SK-MEL-5 (cell line): ENCODE measurements at places on chromosomes 2 and 18. TPM values are rescaled to one million over a fixed set of nuclear protein-coding genes. Genes with fewer than 3 reads are reported as not detected.

Gene MBOAT2
- 11.5 and 15.6 TPM in 2 replicates for total RNA-seq

- DNase-seq, result no peak
These were observed 25.0 kb upstream of the ARL5A start for GRCh38 chr2:151853070-151853758.

DNA sequence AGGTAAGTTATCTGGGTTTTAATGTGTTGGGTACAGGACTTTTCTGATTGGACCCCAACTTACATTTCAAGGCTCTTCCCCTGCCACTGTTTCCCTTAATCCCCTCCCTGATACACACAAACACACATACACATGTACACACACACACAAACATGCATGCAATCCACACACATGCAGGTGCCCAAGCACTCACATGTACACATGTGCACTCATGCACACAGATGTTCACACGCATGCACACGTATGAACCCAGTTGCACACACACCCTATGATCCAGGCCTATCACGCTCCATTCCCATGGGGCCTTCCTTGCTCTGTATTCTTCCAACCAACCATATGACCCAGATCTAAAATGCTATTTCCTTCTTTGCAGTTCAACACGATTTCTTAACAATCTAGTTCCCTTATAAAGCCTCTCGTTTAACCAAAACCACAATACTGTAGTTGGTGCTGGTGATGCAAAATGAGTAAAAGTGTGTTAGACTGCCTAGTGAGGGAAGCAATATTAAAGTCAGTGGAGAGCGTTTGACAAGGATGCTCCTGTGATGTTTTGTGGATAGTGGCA is 11.1 kb downstream of the SERPINB8 start:
- no peak for DNase-seq

Gene SOCS6
- 29.6 and 33.3 TPM in 2 replicates for total RNA-seq

DNA sequence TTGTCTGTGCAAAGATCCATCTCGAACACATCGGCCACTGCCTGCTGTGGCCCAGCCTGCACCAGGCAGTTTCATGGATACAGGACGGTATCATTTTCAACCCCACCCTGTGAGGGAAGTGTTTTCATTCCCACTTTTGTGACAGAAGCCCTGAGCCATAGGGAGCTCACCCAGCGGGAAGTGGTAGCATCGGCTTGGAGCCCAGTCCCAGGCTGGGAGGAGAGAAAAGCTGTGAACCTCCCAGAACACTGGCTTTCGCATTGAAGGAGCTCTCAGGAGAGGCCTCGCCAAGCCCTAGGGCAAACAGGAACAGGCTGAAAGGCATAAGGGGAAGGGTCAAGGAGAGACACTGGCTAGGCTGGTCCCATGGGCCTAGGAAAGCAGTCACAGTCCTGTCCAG is 166.1 kb downstream of the TFCP2L1 start:
- no peak for DNase-seq

GRCh38 chr2:172282944-172283343 is 144.4 kb upstream of the ITGA6 start:
- DNase-seq, result no peak

Gene SCN2A
- total RNA-seq, result 0.08 TPM in 1 of 2 replicates, not detected in the other

- no peak for DNase-seq
These were observed 115.4 kb downstream of the PXDN start for GRCh38 chr2:1628893-1629292.

DNA sequence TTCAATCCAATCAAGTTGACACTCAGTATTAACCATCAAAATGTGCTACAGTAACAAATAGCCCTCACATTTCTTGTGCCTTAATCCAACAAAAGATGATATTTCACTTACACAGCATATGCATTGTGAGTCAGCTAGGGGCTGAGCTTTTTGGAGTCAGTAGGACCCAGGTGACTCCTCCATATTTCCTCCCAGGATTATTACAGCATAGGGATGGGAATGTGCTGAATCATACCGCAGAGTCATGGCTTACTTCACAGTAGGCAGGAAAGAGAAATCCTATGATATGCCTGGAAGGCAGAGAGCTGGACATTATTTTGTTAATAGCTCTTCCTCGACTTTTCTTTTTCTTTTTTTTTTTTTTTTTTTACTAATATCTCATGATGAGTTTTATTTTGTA is 153.3 kb downstream of the TMEM182 start:
- no peak for DNase-seq

Gene CCDC141
- total RNA-seq, result 0.13 TPM in 1 of 2 replicates, not detected in the other

GRCh38 chr18:8839281-8839680 is 133.9 kb downstream of the MTCL1 start:
- no peak for DNase-seq

DNA sequence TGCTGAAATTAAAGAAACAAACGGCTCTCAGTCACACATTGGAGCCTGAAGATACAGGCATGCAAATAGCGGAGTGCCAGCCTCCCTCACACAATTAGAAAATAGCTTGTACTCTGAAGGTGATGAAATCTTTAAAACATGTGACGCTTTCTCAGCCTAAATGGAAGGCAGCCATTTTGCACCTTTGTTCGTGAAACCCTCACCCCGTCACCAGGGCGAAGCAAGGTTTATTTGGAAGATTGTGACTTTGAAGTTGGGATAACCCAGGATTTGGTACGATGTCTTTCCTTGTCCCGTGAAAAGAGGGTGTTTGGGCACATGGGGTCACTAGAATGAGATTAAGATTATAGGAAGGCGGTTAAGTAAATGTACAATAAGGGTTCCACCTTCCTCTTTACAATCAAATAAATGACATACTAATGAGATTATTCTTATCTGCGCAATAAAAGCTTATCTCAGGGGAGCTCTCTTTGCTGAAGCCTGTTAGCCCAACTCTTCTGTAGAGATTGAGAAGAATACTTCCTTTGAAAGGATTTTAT is 4.2 kb downstream of the SH3BP4 start:
- DNase-seq, result peak; percentile 48

Gene GALNT5
- not detected in 2 replicates for total RNA-seq

Gene CNDP1
- total RNA-seq, result 0.08 and 0.51 TPM in 2 replicates

GRCh38 chr2:62968668-62969067 is 82.0 kb upstream of the OTX1 start:
- DNase-seq, result no peak

Gene CCBE1
- total RNA-seq, result 0.29 TPM in 2 replicates

- peak; percentile 71 for DNase-seq
These were observed at the start of gene SCN2A for GRCh38 chr2:165239230-165239629. Gene SCN2A (plus strand): TSS chr2:165239414. CDS start chr2:165295824, 56,410 bp downstream.

GRCh38 chr2:236956031-236956618 is 129.6 kb upstream of the COPS8 start:
- no peak for DNase-seq

DNA sequence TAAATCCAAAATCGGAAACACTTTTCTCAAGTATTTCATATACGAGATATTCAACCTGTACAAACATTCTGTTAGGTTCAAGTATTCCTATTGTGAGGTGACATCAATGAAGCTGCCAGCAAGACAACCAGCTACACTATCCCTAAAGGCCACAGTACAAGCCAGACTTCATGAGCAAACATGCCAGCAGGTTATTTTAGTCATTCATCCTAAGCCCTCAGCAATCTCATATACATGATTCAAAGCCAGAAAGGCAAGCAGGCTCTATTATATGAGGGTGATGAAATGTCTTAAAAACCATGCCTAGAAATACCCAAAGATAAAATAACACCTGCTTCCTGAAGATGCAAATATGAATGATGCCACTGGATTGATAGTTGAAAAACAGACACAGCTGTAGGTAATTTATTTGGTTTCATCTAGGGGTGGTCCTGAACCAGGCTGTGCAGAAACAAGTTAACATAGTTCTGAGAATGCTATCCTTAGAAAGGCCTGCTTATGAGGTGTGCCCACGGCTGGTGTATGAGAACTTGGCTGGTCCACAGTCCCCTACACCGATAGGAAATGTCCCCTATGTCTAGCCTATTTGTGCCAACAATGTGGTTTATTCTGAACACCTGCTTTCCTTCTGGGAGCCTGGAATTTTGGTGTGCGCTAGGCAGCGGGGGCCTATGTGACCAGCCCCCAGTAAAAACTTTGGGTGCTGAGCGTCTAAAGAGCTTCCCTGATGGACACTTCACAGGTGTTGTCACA is 48.2 kb upstream of the KIDINS220 start:
- no peak for DNase-seq

DNA sequence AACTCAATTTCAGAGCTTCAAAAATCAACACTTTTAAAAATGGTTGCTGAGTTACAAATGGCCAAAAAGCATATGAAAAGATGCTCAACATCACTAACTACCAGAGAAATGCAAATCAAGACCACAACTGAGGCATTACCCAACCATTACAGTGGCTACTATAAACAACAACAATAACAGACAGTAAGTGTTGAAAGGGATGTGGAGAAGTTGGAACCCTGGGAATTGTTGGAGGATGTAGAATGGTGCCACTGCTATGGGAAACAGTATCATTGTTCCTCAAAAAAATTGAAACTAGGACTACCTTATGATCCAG is 173.3 kb upstream of the SPRED2 start:
- DNase-seq, result no peak

Gene CRYGD
- not detected in 2 replicates for total RNA-seq

DNA sequence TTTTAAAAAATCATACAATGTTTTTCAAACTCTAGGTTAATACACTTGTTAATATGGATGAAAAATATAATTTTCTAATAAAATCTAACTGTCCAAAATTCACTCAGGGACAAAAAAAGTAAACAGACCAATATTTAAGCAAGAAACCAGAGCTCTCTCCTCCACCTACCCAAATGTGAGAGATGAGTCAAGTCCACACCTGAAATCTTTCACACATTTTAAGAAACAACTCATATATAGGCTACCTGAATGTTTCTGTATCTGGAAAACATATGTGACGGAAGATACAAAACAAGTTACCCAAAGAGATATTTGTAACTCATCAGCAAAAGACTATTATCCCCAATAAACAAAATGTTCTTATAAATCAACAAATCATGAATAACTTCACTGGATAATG is 20.2 kb downstream of the ZNF516 start:
- DNase-seq, result no peak

DNA sequence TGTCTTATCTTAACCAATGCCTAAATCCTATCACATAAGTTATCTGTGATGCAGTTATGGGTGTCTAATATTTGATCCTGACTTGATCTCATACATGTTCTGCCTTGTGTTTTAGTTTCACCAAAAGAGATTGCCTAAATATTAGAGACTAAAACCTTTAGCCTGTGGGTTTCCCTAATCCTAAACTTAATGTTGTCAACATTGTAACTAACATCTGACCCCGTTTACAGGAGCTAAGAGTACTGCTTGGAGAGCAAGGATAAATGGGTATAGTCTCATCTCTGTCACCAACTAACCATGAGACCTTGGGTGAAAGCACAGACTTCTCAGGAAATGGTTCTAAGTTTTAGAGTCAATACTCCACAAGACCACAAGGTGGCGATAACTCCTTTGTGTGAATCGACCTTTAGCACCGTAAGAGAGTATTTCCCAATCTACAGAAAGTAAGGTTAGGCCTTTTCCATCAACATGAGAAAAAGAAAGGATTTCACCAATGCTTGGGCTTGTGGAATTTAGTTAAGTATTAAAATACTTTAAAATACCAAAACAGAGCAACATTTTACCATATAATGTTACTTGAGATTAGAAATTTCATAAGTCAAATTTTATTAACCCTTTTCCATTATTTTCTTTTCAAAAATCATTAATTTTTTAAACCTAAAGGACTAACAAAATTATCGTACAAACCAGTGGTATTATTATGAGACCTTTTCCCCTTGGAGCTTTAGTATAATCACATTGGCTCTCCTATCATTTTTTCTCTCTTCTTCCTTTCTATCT is 60.5 kb downstream of the G6PC2 start:
- DNase-seq, result peak; percentile 87
